ENCODE measurements at places on chromosomes 16 and 17.

- DNase-seq = no peak
These were observed 33.4 kb upstream of the MMD start for GRCh38 chr17:55454906-55455474.

GRCh38 chr17:75181608-75182318 is 996 bp downstream of the SUMO2 start:
- peak; percentile 48 for DNase-seq

DNA sequence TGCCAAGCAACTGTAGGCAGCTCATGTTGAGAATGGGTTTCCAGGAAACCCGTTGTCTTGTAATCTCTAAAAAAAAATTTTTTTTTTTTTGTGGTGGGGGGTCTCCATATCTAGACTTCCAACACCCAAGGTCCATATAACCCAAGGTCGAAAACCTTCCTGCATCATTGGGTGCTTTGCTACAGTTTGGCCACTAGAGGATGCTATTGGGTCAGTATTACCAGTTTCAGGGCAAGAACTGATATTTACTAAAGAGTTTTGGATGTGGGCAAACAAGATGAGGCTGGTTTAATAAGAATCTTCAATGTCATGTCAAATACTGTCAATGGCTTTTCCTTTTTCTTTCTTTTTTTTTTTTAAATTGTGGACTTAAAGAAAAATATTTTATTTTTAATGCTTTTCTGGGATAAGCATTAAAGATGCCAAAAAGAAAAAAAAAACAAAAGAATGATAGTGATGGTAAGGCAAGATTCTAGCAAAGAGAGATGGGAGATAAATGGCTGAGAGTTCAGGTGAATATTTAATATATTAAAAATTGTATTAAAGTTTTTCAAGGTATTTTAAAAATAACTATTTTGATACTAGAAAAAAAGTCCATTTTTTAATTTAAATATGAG is 62.2 kb downstream of the DHRS7C start:
- DNase-seq = no peak

DNA sequence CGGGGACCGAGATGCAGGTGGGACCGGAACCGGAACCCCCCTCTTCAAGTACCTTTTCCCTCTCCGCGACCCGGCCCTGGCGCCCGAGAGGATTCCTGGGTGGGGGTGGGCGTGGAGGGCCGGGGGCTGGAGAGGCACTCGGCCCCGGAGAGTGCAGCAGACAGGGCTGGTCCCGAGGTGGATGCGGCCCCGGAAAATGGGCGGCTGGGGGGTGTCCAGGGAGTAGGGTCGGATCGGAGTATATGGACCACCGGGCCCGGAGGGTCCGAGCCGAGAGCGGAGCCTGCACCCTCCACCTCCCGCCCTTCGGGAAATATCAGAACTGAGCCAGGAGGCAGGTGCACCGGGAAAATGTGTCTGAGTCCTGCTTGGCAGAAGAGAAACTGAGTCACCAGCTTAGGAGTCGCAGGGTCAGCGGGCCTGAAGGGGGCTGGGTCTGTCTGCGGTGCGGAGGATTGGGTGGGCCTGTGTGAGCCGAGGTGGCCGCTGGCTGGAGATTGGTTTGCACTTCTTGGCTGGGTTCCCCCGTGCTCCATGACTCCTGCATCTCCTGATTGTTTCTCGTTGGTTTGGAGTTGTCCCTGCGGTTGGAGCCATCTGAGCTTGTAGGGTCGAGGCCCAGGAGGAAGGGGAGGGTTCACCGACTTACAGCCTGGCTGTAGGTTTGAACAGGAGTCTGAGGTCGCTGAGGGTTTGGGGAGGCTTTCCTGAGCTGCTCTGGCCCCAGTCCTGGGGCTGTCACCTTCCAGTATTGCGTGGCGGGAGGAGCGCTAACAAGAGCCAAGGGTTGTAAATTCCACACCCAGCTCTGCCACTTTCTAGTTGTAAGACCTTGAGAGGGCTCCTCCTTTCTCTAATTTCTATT is 518 bp downstream of the SH2B1 start:
- no peak for DNase-seq

GRCh38 chr16:3004319-3004718 is 8.4 kb upstream of the CLDN9 start:
- DNase-seq = no peak

GRCh38 chr17:14104734-14105133 is 35.4 kb downstream of the COX10 start:
- no peak for DNase-seq

DNA sequence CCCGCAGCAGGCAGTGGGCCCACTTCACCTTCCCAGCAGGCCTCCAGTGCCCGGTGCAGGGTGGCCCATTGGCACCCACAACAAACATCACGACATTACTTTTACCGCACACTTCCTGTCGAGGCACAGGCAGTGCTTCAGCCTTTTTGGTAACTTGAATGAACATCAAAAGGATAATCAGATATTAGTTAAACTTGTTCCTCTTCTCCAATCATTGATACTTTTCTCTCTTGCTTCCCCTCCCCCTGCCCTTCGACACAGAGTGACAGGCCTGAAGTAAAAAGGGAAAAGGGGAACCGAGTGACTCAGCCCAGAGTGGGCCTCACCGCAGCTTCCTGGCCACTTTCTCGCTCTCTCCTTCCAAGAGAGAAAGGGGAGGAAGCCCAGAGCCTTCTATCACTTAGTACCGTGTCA is 507.0 kb downstream of the MAF start:
- DNase-seq = peak; percentile 17

DNA sequence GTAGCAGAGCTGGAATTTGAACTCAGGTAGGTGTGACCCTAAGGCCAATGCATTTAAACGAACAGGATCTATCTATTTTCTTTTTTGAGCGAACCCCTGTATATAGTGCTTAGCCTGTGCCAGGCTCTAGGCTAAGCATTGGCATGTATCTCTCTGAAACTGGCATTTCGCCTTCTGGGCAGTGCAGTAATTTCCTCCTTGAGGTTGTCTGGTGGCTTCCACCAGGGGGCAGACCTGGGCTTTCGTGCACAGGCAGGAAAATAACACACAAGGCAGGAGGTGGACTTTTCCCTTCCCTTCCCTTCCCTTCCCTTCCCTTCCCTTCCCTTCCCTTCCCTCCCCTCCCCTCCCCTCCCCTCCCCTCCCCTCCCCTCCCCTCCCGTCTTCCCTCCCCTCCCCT is 34.4 kb upstream of the PRKCB start:
- peak; percentile 82 for DNase-seq

DNA sequence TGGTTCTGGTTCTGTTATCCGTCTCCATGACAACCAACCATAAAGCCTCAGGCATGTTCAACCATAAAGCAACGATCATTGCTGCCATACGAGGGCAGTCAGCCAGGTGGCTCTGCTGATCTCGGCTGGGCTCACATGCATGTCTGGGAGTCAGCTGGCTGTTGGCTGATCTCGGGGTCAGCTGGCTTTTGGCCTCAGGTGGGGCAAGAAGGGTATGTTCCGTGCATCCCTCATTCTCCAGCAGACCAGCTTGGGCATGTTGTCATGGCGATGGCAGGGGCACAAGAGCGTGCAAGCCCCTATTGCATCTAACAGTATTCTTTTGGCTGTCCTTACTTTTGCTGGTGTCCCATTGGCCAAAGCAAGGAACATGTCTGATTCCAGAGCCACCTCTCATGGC is 86.2 kb downstream of the ABCC6 start:
- DNase-seq = no peak

DNA sequence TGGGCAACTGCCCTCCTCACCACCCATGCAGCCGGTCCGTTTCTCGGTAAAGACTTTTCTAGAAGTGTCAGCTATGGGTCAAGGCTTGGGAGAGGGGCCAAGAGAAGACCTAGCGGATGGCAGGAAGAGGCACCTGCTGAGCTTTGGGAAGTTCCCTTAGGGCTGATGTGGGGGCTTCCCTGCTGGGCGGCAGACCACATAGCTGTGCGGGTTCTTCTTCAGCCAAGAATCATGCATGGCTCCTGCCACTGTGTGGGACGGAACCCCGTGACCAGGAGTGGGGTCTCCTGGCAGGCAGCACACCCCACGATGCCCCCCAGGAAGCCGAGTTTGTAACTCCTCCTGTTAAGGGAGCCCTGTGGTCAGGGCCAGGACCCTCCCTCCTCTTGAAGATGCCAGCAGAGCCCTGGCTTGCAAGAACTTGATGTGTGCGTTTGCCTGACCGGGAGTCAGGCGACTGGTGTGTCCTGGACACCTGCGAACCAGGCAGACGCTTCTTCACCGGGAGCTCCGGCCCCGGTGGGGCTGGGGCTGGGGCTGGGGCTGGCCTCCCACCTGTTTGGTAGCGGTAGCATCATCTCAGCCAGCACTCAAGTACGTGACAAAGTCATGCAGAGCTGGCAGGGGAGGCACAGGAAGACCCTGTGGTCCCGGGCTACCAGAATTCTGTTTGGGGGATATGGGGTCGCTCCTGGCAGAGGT is 17.7 kb upstream of the SLC38A10 start:
- no peak for DNase-seq

DNA sequence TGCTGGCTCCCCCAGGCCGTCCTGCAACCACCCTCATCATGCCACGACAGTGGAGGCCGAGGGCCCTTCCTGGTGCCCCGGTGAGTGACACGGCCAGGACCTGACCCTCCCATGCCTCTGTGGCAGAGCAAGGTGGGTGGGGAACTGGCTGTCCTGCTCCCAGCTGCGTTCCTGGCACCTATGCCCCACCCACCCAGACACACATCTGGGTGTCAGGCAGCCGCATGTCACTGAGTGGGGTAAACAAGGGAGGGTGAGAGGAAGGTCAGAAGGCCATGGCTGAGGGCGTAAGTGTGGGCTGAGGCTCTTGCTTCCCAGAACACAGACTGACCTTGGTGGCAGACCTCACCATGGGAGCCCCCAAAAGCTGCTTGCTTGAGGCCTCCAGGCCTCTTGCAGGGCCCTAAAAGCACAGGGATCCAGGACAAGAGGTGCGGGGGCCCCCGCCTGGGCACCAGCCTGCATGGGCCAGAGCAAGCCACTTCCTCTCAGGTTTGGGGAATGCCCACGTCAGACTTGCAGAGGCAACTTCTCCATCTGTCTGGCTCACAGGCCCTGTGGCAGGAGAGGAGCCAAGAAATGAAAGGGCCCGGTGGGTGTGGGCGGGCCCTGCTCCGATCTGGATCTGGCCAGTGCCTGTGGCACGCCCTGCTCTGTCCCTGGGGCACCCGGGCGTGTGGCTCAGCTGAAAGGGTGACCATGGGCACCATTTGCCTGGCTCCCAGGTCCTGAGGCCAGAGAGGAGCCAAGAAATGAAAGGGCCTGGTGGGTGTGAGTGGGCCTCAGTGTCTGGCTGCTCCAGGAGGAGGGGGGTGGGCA is 3.9 kb upstream of the CCDC57 start:
- DNase-seq = peak; percentile 44

- DNase-seq = no peak
These were observed 1.1 kb upstream of the DLX3 start for GRCh38 chr17:49996121-49996494.

GRCh38 chr16:56357241-56357764 is 68.0 kb downstream of the AMFR start:
- DNase-seq = no peak

DNA sequence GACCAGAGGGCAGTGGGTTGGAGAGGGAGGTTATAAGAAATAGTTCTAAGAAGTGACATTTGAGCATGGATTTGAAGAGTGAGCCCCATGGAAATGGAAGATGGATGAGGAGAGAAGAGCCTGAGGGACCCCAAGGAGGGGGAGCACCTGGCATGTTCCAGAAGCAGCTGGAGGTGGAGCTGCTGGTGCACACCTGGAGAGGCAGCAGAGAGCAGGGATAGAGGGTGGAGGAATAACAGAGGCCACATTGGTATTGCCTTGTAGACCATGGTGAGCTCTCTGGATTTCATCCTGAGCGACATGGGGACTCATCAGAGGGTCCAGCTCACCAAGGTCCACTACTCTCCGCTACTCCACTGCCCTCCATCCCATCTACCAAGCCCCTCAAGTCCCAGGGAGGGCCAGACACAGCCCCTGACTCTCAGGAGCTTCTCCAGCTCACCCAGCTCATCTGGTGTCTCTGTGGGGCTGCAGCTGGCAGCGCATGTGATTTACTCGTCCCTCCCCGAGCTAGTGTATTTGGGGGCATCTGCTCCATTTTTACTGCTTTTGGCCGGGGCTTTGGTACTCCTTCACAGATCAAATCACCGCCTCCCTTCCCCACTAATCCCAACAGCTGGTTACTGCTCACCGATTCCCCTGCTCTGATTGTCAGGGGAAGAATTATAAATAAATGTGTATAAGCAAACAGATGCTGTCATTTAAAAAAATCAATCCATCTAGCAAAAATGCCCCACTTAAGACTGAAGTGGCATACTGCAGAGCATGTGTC is 22.1 kb upstream of the KDM8 start:
- DNase-seq = no peak

DNA sequence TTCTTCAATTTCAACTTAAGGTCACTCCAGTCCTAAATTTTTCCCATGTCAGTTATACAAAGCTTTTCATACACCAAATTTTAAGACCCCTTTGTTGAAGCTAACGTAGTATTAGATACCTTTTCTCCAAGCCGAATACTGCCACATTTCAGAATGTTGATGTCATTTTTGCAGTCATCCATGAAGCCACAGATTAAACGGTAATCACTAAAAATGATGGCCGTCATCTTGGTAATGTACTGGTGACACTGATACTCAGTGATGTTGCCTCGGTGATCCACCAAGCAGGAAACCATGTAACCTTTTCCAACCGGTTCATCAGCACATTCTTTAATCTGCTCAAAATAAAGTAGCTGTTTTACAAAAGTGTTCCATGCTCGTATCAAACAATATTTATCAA is 82.1 kb upstream of the CLEC18B start:
- no peak for DNase-seq

- no peak for DNase-seq
These were observed 11.1 kb upstream of the CHRNE start for GRCh38 chr17:4913994-4914393.

GRCh38 chr16:69839240-69839688 is 77.1 kb downstream of the WWP2 start:
- DNase-seq = no peak

DNA sequence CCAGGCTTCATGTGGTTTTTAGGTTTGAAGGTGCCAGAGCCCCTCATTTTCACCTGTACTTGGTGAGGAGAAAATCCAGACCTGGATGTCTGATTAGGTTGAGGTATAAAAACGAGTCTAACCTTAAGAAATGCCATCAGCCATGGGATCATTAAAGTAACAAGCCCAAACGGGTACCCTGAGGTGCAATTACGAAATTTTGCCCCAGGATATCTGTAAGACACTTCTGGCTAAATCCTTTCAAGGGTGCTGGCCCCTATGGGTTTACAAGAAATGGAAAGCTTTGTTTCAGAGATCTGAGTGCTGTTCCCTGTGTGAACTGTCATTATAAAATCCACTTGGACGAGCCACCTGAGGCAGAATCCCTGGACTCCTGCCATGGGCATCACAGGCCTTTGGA is 19.8 kb downstream of the ADAT1 start:
- DNase-seq = no peak
